ENCODE measurements at places on chromosomes 13 and 19.

- no peak for DNase-seq
Observed at GRCh38 chr13:69487576-69487975, 620.0 kb upstream of the ATXN8OS start.

GRCh38 chr13:101179021-101179420 is 237.3 kb downstream of the NALCN start:
- no peak for DNase-seq

GRCh38 chr13:79385694-79386093 is 20.4 kb downstream of the RBM26 start:
- DNase-seq = no peak

- DNase-seq = no peak
Observed at GRCh38 chr13:79519255-79519654, 38.3 kb downstream of the NDFIP2 start.

DNA sequence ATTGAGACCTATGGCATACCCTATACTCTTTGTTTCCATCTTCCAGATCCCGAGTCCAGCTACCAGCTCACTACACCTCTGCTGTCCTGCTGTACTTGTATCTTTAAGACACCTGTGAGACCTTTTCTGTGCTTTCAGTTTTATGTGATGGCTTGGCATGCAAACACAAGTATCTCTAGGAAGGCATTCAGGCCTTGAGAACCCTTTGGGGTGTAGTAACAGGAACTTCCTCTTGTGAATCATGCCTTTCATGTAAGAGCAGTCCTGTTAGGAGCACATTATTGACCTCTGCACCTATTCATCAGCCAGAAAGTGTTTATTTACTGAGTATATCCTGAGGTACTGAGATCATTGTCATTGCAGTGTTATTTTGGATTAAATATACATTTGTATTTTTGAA is 87.0 kb upstream of the HTR2A start:
- no peak for DNase-seq

Data from anterior cingulate cortex (tissue), 58 donors.